Peyer's patch (tissue), 4 donors: ENCODE measurements at places on chromosomes 2 and 18.

DNA sequence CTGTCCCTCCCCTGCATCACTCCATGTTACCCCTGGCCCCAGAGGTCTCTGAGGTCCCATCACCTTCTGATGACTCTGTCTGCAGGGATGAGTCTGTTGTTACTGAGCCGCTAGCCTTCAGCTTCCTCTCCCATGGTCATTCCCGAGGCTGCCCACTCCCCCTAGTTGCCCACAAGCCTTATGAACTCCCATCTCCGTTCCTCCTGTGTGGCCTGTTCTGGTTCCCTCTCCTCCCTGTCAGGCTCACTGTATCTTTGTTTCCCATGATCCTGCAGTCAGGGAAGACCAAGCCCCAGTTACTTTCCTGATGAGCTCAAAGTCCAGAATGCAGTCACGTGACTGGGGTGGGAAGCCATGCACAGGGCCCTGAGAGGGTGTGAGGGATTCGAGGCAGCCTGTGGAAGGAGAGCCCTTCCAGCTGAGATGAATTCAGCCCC lies 39.5 kb downstream of the INPP4A start:
- DNase-seq = peak; percentile 58

DNA sequence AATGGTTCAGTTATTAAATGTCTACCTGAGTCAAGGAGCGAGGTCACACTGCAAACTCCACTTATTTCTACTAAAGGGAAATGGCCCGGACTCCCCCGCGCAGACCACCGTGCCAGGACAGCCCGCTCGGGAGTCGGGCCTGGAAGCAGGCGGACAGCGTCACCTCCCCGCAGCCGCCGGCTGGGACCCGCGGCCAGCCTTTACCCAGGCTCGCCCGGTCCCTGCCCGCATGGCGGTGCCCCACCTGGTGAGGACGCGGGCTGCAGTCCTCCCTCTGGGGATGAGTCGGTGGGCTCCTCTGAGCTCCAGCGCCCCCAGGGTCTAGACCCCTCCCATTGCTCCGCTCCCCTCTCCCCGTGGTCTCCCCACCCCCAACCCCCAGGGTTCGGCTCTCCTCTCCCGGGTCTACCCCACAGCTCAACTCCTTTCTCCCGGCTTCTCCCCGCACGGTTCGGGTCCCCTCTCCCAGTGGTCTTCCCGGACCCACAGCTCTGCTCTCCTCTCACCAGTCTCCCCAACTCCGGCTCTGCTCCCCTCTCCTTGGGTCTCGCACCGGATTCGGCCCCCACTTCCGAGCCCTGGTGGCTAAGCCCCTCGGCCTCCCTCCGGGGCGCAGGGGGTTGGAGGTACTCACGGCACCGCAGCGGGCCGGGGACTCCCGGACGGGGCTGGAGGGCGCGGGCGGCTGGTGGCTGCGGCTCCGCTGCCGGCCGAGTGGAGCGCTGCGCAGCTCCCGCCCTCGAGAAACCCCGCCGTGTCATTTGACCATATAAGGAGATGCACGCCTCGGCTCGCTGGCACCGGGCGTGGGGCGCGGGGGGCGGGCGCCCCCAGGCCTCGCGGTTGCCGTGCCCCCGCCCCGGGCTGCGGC lies at the start of gene FHL2:
Gene FHL2 (minus strand): TSS at position 716 of the 871 bp plus-strand sequence. CDS start 12,535 bp downstream, outside the sequence.
- DNase-seq = peak; percentile 81

- DNase-seq = no peak
Measured at GRCh38 chr2:197113275-197113711, 186.8 kb upstream of the PGAP1 start.

GRCh38 chr2:233209533-233210171 lies 41.8 kb upstream of the ATG16L1 start:
- DNase-seq = no peak

DNA sequence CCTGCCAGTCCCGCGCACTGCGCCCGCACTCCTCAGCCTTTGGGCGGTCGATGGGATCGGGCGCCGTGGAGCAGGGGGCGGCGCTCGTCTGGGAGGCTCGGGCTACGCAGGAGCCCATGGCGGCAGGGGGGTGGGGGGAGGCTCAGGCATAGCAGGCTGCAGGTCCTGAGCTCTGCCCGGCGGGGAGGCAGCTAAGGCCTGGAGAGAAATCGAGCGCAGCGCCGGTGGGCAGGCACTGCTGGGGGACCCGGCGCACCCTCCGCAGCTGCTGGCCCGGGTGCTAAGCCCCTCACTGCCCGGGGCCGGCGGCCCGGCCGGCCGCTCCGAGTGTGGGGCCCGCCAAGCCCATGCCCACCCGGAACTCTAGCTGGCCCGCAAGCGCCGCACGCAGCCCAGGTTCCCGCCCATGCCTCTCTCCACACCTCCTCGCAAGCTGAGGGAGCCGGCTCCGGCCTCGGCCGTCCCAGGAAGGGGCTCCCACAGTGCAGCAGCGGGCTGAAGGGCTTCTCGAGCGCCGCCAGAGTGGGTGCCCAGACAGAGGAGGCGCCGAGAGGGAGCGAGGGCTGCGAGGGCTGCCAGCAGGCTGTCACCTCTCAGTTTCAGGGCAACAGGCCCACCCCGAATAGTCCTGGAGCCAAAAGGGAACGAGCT lies 74.1 kb downstream of the PSMG2 start:
- DNase-seq = no peak

- DNase-seq = no peak
Measured at GRCh38 chr2:174510583-174511189, 23.9 kb upstream of the GPR155 start.

DNA sequence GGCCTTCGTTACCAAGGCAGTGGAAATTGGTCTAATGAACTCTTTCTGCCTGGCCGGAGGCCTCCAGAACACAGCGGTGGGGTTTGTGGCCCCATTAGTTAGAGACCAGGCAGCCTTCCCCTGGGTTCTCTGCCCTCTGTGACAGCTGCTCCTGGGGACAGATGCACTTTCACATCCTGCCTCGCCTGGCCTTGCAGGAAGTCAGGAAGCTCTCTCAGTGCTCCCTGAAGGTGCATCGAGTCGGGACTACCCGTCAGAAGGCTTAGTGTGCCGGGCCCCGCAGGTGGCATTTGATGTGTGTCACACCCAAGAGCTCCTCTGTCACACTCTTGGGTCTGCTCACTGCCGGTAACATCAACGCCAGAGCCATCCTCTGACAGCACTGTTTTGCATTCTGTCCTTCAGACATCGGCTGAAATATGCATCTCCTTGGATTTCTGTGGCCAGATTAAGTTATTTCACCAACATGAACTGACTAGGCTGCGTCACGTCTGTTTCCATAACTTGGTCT lies 158.3 kb downstream of the LDLRAD4 start:
- DNase-seq = no peak

- no peak for DNase-seq
Measured at GRCh38 chr2:168632709-168633121, 169.7 kb upstream of the NOSTRIN start.

- peak; percentile 79 for DNase-seq
Measured at GRCh38 chr2:46984040-46984439, 68.4 kb upstream of the MCFD2 start.

DNA sequence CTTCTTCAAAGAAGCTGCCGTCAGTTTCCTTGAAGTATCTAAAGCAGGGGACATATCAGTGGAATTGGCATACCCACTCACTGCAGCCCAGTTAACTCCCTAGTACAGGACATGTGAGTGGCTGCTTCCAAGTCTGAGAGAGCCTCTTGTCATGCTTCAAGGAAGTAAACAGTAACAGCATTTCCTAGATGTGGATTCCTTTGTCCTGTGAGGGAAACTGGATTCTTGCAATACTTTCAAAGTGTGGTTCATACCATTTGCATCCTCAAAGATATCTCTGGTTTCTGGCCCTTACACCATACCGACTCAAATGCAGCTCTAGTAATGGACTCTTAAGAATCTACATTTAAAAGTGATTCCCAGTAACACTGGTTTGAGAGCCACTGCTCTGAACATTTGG lies 87.2 kb downstream of the ESCO1 start:
- DNase-seq = no peak

GRCh38 chr18:38941711-38942561 lies 1376.3 kb upstream of the CELF4 start:
- no peak for DNase-seq

- no peak for DNase-seq
Measured at GRCh38 chr2:123262856-123263255, 762.2 kb upstream of the CNTNAP5 start.

- no peak for DNase-seq
Measured at GRCh38 chr2:222976521-222977061, 75.4 kb upstream of the KCNE4 start.

DNA sequence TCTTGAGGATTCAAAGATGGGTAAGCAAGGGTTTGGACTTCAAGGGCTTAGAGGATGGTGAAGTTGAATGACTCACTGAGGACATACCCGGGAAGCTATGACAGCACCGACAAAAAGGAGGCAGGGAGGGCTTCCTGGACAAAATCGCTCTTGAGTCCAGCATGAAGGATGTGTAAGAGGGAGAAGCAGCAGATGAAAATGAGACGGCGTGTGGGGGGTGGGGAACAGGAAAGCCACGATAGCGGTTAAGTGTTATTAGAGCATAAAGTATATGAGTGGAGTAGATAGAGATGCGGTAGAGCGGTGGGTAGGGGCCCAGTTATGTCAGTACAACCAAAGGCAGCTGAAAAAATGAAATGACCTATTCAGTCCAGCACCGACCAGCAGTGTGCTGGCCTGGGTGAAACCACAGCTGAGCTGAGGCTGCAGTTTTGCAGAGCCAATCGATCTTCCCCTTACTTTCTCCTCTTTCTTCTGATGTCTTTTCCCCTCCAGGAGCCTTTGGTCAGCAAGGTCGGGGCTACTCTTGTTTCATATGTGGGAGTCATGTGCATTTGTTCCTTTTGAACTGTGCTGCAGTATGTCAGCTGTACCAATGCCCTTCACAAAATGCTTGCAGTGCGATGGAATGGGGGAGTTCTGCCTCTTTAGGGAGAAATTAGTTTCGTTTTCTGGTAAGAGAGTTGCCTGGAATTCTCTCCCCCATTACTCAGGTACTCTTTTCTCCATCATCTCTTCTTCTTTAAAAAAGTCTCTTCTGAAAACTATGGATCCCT lies 2.0 kb upstream of the THUMPD2 start:
- no peak for DNase-seq

DNA sequence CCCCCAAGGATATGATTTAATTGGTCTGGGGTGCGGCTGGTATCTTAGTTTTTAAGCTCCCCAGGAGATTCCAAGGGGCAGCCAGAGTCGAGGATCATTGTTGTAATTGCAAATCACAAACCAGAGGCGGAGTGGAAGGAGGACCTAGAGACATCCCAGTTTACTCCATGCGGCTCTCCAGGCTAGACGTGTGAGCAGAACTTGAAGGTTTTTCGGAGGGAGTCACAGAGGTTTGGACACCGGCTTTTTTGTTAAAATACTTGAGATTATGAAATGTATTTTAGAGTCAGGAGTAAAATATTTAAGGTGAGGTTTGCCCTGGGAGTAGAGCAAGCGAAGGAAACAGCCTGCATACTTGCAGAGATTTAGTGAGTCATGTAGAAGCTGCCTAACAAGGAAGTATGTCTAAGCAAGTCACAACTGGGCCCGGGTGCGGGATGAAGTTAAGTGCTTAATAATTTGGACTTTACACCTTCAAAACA lies 39.5 kb downstream of the TGOLN2 start:
- peak; percentile 85 for DNase-seq

GRCh38 chr2:232776435-232776834 lies at the start of gene KCNJ13:
TSS of gene KCNJ13 (minus strand) at chr2:232776565. CDS start at chr2:232771362, 5,203 bp downstream.
- no peak for DNase-seq

DNA sequence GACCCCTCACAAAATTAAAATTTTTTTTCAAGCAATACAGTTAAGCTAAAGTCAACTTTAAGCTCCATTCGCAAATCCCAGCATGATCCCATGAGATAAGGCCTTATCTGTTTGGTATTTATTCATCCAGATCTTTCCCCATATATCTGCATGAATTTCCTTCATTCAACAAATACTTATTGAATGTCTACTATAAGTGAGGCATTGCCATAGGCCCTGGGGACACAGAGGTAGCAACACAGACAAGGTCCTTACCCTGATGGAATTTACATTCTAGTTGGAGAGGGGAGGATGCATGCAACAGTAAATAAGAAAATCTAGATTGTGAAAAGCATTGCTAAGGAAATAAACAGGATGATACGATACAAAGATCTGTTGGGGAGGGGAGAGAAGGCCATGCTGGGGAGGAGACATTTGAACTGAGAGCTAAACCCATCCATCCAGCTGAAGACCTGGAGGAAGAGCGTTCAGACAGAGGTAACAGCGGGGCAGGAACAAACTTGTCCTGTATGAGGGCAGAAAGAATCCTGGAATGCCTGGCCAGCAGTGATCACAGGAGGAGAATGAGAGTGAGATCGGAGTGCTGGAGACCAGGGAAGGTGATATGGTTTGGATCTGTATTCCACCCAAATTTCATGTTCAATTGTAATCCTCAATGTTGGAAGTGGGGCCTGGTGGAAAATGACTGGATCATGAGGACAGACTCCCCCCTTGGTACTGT lies 71.6 kb downstream of the SDC1 start:
- DNase-seq = no peak

GRCh38 chr2:151928380-151928779 lies 100.2 kb upstream of the ARL5A start:
- no peak for DNase-seq

DNA sequence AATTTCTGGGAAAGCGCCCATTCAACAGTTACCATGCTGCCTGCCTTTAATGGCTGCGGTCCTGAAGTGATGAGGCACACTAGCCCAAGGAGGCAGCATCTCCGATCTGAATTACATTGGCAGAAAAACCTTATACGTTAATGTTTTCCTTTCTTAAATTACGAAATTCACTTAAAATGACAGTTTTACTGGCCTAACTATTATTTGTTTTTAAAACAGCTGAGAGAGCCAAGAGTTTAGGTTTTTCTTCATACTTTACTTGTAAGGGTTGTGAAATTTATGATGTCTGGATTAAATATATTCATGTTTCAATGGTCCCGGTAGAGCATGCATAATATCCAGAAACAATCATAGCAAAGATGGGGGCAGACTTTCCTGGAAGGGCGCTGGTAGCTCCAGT lies 115.2 kb upstream of the REV1 start:
- DNase-seq = no peak

DNA sequence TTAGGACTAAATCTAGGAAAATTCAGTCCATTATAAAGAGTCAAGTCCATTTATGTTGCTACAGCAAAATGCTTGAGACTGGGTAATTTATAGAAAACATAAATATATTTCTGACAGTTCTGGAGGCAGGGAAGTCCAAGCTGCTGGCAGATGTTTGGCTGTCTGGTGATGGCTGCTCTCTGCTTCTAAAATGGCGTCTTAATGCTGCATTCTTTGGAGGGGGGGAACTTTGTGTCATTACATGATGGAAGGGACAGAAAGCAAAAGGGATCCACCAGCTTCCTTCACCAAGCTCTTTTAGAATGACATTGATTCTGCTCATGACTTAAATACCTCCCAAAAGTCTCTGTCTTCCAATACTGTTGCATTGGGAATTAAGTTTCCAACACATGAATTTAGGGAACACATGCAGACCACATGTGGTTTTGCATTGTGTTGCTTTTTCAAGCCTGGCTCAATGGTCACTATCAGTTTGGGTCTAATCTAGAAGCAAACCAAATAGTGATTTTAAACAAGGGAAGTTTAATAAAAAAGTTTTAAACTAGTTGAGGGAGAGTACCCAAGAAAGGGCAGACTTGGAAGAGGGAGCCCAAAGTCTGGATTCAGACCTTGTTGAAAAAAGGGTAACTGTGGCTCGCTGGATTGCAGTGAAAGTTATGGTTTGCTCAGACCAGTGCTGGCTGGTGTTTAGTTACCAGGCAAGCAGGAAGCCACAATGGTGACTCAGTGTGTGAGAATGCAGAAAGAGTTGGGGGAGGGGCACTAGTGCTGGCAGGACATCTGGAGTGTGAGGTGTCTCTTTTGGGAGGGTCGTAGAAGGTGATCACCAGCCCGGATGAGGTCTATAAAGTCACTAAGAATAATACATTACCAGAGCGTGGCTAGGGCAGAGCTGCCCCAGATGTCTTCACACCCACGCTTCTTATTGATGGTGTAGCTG lies 30.8 kb downstream of the C18orf54 start:
- no peak for DNase-seq
